ENCODE measurements at places on chromosomes 4 and X.
A peak's percentile ranks its signal among the peaks of the same experiment; 100 is the strongest.

GRCh38 chr4:3314706-3315260 is 22.0 kb downstream of the RGS12 start:
- DNase-seq, result no peak

GRCh38 chrX:34612036-34612435 is 45.0 kb downstream of the TMEM47 start:
- DNase-seq, result no peak

DNA sequence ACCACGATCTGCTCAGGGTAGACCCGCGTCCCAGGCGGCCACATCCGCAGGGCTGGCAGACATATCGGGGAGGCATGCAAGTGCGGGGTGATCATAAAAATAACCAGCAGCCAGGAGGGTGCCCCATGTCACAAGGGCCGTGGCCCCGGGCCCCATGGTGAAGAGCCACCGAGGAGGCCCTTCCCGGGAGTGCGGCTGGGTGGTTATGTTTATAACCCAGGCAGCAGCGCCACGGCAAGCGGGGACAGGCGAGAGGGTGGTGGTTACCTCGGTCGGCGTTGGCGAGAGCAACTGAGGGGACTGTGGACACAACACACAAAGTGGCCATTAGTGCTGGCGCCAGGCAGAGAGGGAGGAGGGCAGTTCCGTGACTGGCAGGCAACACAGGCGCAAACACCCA is 92.7 kb upstream of the AFAP1 start:
- no peak for DNase-seq

DNA sequence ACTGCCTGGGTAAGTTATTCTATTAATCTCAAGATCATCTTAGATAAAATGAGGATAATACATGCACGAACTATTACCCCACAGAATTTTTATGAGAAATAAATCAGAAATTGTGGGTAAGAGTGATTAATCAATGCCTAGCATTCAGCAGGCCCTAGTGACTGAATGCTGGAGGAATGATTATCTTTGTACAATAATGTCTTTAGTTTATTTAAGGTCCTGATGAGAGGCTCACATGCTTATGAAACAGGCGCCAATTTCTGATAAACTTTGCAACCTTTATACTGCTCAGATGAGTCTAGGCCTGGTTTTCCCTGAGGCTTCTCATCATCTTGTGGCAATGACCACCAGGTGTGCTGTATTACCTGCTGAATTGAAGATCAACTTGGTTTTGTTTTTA is 27.8 kb upstream of the BMP2K start:
- no peak for DNase-seq

GRCh38 chr4:10347281-10347795 is 109.9 kb downstream of the ZNF518B start:
- no peak for DNase-seq

DNA sequence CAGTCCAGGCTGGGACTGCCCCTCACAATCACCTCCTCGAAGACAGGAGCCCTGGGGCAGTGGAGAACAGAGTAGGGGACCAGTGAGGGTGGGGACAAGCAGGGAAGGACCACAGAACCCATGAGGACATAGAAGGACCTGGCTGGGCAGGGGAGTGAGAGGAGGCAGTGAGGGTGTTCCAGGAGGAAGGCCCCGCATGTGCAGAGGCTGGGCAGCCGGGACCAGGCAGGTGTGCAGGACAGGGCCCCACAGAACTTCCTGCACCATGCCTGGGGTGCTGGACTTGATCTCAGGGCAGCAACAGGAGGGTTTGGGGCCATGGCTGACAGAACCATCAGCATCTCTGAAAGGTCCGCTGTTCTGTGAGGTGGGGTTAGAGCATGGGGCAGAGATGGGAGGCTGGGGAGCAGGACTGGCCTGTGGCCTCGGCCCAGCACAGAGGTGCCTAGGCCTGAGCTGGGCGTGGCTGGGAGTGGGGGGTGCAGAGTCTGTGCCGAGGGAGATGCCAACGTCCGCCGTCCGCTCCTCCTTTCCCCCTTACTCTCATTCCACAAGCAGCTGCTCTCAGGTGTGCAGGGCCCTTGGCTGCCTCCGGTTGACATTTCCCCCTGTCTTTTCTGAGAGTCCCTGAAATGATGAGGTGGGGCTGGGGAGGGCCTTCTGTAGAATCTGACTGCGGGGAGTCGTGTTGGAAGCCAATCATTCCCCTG is 40.8 kb downstream of the EVC start:
- no peak for DNase-seq

- no peak for DNase-seq
Measured at GRCh38 chrX:129648514-129649267, 6.1 kb downstream of the APLN start.

DNA sequence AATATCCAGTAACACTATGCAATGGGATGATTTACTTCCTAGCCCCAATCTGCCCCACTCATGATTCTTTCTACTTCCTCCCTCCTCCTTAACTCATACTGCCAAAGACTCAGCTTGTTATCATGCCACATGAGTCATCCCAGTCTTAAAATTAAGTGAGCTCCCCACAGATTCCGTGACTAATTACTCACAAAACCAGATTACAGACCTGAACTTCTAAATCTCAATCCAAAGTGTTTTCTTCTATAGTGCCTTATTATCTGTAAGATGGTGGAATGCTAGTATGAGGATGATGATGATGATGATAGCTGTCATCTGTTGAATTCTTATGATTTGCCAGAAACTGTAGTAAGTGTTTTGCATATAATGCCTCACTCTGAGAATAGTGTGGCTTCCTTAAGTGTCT is 27.7 kb upstream of the GPC3 start:
- DNase-seq, result no peak

- no peak for DNase-seq
Measured at GRCh38 chr4:7910263-7910896, 29.3 kb downstream of the AFAP1 start.

- DNase-seq, result no peak
Measured at GRCh38 chr4:1380368-1381151, 25.7 kb downstream of the NKX1-1 start.

- DNase-seq, result no peak
Measured at GRCh38 chr4:187840814-187841213, 154.8 kb upstream of the ZFP42 start.

DNA sequence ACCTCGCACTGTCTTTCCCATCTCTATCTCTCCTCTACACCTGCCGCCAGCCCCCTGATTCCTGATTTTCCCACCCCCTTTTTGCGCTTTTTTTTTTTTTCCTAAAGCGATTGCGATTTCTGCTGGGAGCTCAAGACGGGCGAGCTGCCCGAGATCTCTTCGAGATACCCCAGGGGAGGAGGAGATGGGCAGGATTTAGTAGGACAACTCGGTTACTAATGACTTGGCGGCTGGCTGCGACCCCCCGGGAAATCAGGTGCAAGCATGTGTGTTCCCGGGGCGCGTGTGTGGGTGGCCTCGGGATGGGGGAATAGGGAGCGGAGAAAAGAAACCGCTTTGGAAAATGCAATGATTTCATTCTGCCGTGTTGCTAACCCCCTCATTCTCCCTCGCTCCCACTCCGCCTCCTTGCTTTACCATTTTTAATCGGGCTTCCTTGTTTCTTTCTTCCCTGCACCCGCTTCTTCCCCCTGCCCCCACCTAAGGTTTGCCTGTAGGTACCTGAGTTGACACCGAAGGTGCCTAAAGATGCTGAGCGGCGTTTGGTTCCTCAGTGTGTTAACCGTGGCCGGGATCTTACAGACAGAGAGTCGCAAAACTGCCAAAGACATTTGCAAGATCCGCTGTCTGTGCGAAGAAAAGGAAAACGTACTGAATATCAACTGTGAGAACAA is 4.4 kb downstream of the SLITRK2 start:
- DNase-seq, result no peak

DNA sequence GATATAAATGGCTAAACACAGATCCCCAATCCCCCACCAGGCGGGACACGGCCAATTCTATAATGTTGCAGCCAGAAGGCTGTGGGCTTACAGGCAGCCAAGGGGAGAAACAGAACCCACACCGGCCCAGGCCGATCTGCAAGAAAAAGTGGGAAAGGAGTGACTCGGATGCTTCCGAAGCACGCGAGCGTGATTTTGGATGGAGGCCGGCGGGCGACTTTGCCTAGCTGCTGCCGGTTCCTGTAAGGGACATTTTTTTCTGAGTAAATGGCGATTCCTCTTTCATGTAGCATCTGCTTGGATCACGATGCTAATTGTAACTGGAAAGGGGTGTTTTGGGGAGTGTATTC is 470.2 kb downstream of the PCDH19 start:
- DNase-seq, result no peak

DNA sequence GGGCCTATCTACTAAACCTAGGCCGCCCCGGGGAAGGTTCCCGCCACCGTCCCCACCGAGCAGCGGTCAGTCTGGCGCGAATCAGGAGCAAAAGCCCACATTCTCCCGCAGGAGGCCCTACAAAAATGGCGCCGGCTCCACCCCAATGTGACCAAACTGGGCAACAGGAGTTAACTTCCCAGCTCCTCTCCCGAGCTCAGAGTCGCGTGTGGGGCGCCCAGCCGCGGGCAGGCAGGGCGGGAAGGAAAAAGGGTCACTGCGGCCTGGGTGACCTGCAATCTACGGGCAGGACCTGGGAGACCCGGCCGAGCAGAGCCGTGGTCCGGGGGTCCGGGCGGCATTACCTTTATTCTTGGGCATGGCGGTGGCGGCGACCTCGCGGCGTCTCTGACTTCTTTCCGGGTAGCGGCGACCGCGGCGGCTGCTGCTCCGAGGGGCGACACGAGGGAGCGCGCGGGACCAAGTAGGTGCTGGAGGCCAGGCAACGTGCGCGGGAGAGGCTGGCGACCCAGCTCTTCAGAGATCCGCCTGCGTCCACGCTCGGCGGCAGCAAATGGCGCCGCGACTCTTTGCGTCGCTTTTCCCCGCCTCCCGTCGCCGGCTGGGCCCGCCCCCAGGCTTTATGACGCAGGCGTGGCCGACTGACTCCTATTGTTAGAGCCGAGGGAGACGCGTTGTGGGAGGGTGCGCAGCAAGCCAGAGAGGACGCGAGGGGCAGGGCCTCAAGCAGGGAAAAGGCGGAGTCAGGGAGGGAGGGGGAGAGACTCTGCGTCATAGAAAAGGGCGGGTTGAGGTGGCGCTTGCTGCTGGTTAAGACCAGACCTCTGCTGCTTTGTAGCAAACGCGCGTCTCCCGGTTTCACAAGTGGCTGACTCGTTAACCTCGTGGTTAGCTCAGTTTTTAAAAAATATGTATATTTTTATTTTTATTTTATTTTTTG is at the start of gene EIF1AX:
Gene EIF1AX (minus strand): TSS at position 558 of the 940 bp plus-strand sequence. CDS start 198 bp downstream, at position 360.
- DNase-seq, result peak; percentile 94
